Fibroblast of mammary gland (primary cell): ENCODE measurements at places on chromosomes 7 and 10.
A peak's percentile ranks its signal among the peaks of the same experiment; 100 is the strongest.

GRCh38 chr10:101397140-101397539 lies 43.2 kb downstream of the BTRC start:
- DNase-seq, result peak; percentile 49

- no peak for DNase-seq
Measured at GRCh38 chr10:46522295-46523118, 34.0 kb downstream of the GPRIN2 start.

DNA sequence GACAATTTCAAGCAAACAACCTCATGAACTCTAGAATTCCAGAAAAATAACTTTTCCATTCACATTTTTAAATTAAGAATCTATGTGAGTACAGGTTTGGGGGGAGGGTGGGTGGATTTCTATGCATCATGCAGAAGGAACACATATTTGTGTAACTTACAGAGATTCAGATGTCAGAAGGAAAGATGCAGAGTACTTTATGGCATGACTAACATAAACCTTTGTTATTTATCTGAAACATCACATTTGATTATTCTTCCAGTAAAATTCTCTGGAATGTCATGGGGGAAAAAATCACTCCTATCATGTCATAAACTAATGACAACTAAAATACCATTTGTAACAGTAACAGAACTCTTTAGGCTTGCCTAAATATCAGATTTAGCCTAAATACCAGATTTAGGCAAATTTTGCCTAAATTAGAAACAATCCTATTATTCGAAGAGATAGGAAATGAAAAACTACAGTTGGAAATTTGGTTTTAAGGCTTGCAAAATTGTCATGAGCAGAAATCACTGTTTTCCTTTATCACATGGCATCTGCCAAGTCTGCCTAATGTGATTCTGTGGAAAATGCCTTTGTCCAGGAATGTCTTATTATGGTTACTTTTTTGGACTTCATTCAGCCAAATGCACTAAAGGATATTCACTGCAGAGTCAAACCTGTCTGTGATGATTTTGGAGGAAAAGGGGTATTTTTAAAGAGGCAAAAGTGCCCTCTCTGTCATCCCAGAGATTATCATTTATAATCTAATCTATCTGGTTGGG lies 527.7 kb upstream of the CELF2 start:
- DNase-seq, result peak; percentile 13

GRCh38 chr7:155660758-155661093 lies 16.3 kb downstream of the RBM33 start:
- no peak for DNase-seq

DNA sequence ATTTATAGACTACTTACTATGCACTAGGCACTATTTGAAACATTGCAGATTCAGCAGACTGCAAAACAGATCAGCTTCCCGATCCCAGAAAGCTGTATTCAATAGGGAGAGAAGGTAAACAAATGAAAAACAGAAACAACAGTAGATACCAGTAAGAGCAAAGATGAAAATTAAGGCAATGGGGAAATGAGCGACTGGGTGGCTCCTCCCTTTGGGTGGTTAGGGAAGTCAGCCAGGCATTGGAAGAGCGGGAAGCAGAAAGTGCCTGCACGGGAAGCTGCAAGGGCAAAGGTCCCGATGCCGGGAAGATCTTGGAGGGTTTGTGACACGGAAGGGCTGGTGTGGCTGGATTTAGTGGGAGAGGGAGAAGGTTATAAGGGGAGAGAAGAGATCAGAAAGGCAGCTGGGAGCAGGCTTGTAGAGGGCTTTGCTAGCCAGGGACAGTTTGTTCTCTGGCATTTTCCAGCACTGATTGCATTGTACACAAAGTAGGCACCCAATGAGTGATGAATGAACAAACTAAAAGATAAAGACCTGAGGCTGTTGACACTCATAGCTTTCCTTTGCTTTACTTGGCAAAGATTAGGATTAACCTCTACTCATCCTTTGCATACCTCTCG lies 67.8 kb downstream of the NAMPT start:
- peak; percentile 90 for DNase-seq

DNA sequence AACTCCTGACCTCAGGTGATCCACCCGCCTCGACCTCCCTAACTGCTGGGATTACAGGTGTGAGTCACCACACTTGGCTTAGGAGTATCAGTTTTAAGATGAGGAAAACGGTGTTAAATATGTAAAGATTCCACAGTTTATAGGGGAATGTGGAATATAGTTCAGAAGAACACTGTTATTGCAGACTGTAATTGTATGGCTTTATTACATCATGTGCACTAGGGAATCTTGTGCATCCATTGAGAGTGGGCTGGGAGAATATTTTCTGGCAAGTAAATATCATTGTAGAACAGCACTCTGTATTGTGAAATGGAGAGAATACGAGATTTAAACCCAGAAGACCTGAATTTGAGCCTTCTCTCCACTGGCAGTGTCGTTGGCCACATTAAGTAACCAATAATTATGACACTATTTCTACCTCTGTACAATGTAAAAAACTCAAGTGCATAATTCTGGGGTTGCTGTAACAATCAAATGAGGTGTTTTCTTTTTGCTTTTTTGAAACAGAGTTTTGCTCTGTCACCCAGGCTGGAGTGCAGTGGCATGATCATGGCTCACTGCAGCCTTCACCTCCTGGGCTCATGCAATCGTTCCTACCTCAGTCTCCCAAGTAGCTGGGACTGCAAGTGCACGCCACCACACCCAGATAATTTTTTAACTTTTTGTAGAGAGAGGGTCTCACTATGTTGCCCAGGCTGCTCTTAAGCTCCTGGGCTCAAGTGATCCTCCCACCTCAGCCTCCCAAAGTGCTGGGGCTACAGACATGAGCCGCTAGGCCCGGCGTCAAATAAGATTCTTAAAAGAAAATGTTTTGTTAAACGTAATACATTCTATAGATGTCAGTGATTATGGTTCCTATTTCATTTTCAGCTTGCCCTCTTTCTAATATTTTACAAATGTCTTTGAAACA lies 12.0 kb upstream of the PARD3 start:
- DNase-seq, result no peak

- no peak for DNase-seq
Measured at GRCh38 chr7:148162808-148163207, 427.8 kb upstream of the C7orf33 start.

- no peak for DNase-seq
Measured at GRCh38 chr10:128803790-128804189, 663.3 kb upstream of the MGMT start.

DNA sequence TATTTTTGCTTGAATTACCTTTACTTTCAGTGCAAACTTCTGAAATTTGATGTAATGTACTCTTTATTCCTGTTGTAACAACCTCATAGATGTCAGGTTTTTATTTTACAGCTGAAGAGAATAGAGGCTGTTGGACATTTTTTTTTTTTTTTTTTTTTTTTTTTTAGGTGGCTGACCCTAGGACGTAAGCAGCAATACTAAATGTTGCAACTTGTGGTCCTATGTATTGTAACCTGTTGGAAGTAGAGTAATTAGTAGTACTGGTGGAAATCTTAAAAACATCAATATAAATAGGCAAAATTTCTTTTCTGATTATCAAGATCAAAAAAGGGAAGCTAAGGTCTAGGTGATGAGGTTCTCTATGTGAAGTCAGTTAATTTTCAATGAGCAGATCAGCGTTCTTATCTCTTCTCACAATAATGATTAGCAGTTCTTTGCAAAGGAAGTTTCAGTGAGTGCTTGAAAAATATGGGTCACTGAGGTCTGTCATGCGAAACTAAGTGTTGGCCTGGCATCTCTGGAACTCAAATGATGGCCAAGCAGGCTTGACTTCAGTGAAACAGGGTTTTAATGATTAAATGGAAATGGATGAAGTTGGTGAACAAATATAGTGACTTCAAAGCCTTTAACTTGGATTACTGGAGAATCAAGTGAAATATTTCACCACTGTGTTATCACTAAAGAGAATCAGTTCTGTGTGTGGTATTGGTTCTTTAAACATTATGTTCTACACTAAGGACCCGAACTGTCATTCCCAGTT lies 42.7 kb downstream of the BICC1 start:
- DNase-seq, result no peak

- DNase-seq, result no peak
Measured at GRCh38 chr10:126895214-126895781, 9.9 kb upstream of the DOCK1 start.

DNA sequence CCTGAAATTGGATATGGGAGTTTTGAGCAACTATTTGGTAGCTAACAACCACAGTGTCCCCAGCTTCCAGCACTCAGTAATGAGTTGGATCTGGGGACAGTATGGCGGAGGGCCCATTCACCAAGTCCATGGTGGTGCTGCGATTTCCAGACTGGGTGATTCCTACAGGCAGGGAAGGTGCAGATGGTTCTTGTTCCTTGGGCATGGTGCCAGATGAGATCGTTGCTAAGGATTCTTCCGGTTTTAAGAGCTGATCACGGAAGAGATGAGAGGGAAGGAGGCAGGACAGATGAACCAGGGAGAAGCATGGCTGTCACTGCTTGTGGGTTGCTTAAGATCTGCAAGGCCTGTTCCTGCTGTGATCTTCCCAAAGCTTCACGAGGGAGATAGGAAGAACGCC lies 380.3 kb downstream of the TCERG1L start:
- no peak for DNase-seq

GRCh38 chr7:92313055-92313454 lies 67.3 kb downstream of the ANKIB1 start:
- DNase-seq, result no peak

GRCh38 chr7:92988051-92988450 lies 129.7 kb downstream of the SAMD9 start:
- DNase-seq, result peak; percentile 75

DNA sequence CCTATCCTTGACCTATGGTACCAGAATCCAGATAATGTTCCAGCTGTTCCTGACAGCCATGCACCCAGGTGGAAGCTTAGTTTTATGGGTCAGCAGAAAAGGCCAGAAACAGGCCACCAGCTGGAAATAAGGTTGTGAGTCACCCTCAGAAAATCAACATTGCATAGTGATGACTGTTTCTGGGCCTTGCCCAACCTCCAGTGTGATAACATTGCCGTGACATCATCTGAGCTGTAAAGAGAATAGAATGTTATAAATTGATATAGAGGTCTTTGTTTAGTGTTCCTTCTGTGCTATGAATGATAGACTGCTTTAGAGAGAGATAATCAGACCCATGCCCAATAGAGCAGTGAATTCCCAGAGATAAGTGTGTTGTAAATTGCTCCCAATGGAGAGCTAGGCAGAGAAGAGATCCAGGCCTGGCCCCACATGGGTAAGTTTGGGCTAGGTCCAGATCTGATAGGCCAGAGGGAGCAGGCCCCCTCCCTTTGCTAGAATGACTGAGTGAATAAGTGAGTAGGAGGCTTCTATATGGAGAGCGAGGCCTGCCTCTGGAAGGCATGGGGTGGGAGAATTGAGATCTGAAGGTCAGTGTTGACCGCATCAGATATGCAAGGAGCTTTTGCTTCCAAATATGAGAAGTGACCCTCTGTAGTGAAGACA lies 14.2 kb upstream of the HPS1 start:
- DNase-seq, result peak; percentile 92

- no peak for DNase-seq
Measured at GRCh38 chr10:122277526-122278136, 6.5 kb downstream of the BTBD16 start.

- no peak for DNase-seq
Measured at GRCh38 chr10:95792211-95792780, 36.3 kb downstream of the ENTPD1 start.

DNA sequence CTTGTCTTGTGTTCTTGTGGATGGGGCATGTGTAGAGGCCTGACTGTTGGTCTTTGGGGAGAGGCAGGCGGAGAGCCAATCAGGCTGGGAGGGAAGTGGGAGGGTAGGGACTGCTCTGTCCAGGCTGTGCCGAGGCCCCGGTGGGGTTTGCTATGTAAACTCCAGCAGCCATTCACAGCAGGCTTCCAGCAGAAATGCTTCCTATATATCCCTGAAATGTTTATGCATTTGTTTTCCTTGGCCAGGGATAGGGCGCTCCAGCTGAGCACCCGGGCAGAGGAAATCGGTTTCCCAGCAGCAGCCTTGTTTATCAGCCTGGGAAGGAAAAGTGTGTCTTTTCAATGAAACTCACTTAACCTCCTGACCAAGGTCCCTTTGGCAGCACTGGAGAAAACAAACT lies 18.3 kb upstream of the AQP1 start:
- DNase-seq, result no peak

DNA sequence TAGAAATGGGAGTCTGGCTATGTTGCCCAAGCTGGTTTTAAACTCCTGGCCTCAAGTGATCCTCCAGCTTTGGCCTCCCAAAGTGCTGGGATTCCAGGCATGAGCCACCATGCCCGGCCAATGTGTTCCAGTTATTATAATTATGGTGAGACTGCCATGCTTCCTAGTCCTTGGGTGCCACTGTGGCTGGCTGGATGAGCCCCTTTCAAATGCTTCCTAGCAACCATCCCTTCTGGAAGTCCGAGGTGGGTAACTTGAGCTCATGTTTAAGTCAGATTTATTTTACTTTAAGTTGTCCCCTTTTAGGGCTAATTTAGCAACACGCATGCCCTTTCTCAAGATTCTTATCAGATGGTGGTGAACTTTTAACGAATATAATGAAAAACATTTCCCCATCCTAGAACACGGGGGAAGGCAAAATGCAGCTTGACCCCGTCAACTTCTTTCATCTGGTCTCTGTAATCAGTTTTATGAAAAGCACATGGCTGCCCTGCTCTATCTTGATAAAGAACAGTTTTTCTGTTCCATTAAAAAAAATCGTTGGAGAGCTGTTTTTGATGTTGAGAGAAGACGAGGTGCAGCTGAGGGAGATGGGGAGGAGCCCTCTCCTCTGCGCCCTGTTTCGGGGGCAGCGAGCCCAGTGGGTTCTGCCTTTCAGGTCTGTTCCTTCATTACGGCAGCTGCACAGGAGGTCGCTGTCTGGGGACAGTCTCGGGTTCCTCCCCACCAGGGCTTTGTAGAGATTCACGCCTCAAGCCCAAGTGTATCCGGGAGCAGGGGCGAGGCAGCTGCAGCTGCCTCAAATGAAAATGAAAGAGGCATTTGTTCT lies 61.0 kb upstream of the MKI67 start:
- DNase-seq, result no peak

DNA sequence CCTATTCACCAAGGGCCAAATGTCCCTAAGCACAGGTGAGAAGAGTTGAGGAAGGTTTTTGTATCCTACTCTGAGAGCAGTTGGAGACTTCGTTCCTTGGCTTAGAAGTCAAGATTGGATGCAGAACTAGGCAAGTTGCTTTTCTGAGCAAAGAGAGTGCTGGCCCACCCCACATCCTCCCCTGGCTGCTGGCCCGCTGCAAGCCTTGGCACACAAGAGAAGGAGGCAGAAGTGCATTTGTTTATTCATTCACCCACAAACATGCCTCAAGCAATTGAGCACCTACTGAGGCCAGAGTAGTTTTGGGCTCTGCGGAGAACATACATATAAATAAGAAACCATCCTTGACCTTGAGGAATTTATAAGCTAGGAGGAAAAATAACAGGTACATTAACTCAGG lies 318.9 kb downstream of the KCNMA1 start:
- DNase-seq, result no peak

- no peak for DNase-seq
Measured at GRCh38 chr7:97064020-97064419, 39.4 kb upstream of the DLX5 start.

DNA sequence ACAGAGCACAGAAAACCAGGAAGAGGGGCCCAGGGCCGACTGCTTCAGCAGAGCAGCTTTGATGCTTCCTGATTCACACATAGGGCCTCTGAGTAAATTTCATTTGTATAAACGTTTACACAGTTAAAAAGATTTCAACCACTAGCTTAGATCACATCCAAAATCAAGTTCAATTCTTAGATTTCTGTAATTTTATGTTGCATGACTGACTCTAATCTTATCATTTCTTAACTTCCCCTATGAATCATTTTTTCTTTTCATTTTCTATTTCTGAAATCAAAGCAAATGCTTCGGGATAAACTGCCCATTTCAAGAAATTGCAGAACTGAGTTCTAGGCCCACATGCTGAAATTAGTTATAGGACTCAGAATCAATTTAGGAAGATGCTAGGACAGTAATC lies 224.7 kb downstream of the INHBA start:
- no peak for DNase-seq

GRCh38 chr10:60816628-60817397 lies 38.5 kb downstream of the CDK1 start:
- DNase-seq, result peak; percentile 87
